ENCODE measurements at places on chromosomes 2 and 18. TPM values are rescaled to one million over a fixed set of nuclear protein-coding genes. Genes with fewer than 3 reads are reported as not detected.

- DNase-seq = peak; percentile 71
Observed at GRCh38 chr2:127208313-127208712, 11.8 kb downstream of the CYP27C1 start.

Gene POMC
- 3.5 TPM for total RNA-seq

Gene PID1
- total RNA-seq = 27.4 TPM

- no peak for DNase-seq
Observed at GRCh38 chr2:170563401-170563800, 151.7 kb upstream of the SP5 start.

DNA sequence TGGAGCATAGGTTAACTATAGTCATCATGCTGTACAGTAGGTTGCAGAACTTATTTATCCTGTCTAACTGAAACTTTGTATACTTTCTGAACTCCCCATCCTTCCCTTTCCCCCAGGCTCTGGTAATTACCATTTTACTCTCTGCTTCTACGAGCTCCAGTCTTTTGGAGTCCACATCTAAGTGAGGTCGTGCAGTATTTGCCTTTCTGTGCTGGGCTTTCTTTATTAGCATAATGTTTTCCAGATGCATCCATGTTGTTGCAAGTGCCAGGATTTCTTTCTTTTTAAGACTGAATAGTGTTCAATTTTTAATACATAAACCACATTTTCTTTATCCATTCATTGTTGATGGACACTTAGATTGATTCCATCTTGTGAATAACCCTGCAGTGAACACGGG is 464.1 kb downstream of the TGIF1 start:
- DNase-seq = peak; percentile 80

DNA sequence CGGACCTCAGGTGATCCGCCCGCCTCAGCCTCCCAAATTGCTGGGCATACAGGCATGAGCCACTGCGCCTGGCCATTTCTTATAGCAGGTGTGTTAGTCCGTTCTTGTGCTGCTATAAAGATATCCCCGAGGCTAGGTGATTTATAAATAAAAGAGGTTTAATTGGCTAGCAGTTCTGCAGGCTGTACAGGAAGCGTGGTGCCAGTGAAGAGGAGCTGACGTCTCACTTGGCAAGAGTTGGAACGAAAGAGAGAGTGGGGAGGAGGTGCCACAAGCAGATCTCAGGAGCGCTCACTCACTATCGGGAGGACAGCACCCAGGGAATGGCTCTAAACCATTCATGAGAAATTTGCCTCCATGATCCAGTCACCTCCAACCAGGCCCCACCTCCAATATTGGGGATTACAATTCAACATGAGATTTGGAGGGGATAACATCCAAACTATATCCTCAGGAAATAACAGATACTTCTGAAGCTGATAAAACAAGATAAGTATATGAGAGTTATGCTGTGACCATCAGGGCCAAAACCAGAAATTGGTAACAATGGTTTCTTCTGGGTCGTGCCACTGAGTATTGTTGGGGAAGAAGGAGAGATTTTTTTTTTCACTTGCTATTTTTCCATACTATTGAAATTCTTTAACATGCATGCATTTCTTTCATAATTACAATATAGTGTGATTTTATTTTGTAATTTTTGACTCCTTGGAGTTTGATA is 7.4 kb upstream of the RMC1 start:
- DNase-seq = no peak

DNA sequence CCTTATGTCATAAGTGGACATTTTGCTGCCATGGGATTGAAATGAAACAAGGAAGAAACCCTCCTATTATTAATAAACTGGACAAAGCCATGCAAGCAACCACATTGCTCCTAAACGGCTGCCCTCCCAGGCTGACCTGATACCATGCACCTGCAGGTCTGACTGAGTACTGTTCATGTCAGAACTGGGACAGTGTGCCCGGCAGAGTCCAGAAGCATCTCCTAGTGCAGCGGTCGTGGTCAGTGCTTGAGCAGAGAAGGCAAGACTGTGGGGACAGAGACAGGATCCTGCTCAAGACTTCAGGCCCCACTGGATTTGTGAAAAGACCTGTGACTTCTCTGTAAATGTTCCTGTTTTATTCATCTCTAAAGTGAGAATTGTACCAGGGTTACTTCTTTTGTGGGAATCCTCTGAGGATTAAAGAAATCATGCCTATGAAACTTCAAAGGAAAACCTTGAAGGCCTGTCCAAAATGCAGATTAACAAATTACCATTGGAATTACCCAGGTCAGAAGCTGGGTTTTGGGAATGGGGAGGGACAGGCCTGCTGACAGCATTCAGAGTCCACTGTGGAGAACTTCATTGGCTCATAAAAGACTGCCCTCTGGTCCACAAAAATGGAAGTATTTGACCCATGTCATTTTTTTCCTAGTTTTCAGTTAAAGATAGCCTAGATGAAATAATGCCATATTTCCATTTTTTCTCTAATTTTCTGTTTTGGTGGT is 13.9 kb downstream of the RNF144A start:
- DNase-seq = no peak

DNA sequence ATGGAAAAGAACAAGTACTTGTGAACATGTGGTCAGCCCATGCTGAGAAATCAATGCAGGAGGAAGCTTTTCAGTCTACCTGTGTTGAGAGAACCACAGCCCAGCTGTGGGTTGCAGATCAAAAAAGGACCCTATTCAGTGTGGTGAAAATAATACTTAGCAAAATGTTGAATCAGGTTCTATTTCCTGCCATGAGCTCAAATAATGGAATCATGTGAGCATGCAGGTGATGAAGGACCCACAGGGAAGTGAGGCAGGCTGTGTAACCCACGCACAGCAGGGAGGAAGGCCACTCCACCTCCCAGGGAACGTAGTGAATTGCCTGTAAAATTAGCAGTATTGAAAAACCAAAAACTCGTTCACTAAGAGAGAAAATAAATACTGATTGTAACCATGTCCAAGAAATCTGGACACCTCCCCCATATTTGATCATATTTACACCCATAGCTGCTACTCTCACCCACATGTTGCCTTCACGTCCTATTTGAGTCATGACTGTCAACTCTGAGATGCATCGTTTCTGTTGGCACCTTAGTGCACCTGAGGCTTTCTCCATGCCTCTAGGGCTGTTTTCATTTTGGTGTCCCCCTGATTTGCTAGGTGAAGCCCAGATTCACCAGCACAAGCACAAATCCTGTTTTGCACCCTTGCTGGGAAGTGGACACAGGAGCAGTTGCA is 20.5 kb upstream of the BCL2L11 start:
- no peak for DNase-seq

DNA sequence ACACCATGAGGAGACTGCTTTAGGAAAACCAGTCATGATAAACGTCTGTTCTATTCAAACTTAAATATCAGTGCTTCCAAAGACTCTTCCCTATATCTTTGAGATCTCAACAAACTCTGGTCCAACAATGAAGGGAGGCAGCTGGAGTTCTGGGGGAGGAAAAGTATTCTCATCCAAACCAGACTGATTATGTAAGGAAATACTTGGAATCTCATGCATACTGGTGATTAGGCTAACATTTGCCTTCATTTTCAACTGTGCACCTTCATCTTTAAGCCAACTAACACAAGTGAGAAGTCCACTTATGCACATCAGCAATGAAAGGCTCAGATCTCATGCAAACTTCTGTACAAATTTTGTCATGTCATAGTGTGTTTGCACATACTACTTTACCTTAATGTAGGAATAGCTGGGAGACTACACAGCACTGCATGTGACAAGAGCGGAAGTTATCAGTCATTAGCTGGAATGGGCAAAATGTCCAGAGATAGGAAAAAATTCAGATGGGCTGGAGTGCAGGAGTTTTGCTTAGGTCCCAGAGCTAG is 67.5 kb upstream of the STK17B start:
- DNase-seq = no peak

DNA sequence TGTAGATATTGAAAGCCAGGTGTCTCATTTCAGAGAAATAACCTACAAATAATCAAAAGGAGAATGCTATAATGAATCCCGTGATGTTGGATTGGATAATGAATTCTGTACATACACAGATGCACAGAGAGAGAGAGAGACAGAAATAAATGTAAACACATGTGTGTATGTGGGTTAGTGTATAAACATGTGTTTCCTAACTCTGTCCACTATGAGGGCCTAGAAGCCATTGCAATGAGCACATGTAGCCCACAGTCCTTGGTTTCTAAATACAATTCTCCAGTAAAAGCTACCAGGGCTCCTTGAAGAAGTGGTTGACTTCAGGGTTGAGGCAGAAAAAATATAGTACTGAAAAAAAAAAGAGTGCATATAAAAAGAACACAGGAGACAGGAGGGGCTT is 109.5 kb downstream of the INHBB start:
- DNase-seq = no peak

GRCh38 chr2:134178138-134178877 is 75.6 kb upstream of the MGAT5 start:
- DNase-seq = no peak

Gene ABCG8
- not detected for total RNA-seq

Gene MEIS1
- 14.5 TPM for total RNA-seq

Gene TSGA10
- total RNA-seq = 3.1 TPM

GRCh38 chr2:217356781-217357180 is 496.9 kb upstream of the TNP1 start:
- peak; percentile 83 for DNase-seq

Gene RNMT
- total RNA-seq = 31.4 TPM

Gene FAP
- total RNA-seq = 89.1 TPM

DNA sequence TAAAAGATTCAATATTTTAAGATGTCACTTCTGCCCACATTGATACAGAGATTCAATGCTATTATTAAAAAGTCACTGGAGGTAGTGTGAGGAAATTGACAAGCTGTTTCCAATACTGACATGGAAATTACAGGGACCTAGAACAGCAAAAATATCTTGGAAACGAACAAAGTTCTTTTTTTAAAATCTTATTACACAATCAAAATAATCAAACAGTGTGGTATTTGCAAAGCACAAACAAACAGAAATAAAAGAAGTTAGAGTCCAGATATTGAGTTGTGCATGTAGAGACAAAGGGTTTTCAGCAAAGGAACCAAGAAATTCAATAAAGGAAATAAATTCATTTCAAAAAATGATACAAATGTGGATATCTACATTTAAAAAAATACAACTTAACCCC is 369.6 kb downstream of the NCKAP5 start:
- no peak for DNase-seq

Gene ACTG2
- 1.3 TPM for total RNA-seq

DNA sequence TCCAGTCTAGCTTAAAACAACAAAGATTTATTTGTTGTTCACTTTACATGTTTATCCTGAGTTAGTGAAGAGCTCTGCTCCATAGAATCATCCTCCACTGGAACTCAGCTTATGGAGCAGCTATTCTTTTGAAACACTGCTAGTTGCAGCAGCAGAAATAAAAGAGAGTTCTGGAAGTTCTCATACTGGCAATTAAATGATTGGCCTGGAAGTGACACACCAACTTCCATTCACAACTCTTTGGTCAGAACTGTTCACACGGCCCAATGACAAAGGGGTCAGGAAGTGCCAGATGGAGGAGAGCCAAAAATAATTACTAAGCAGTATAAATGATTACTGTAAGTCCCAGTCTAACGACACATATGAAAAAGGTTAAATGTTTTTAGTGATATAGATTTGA is 39.1 kb downstream of the FBXO11 start:
- peak; percentile 76 for DNase-seq

DNA sequence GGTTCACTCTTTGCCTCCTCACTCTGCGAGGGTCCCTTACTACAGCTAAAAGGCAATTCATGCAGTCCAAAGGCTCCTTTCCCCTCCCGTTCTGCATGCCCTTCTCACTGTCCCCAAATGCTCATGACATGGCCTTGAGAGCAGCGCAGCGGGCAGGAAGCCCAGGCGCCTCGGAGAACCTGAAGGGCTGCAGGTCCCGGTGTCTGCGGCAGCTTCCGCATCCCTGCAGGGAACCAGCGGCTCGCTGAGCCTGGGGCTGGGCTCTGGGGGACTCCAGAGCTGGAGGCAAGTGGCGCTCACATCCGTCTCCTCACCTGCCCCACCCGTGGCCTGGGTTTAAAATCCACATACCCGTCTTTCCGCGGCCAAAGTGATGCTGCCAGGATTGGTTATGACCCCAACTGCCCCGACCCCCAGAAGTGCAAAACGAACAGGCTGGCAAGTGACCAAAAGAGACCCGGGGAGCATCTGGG is 462 bp upstream of the CIDEA start:
- DNase-seq = no peak

DNA sequence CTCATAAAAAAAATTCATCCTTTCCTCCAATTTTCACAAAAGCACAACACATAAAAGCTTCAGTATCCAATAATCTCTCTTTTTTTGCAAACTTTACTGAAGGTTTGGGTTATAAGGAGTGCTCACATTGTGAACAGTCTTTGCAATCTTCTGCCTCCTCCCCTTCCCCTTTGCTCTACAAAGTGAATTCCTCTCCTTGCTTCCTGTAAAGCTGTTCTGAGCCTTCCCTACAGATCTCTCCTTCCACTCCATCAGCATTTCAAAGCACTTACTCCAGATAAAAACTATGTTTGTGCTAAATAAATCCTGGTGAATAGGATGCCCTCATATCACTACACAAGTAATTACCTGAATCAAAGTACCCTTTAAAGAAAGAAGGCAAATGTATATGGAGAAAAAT is 4.6 kb upstream of the PDK1 start:
- DNase-seq = no peak

DNA sequence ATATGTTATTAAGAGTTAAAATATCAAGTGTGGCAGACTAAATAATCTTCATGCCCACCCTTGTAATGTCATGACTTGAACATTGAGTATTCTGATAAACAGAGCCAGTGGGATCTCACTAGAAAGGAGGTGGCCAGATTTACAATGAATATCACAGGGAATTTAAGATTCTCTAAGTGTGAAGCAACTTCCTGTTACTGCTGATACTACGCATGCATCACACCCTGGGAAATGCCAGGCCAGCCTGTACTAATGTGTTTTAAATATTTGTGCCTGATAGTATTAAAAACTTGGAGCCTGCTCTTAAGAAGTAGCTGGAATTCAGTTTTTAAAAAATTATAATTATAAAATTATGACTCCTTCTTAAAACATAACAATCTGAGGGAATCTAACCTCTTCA is 148.3 kb downstream of the LAMA3 start:
- no peak for DNase-seq

Gene CLEC4F
- 0.09 TPM for total RNA-seq

DNA sequence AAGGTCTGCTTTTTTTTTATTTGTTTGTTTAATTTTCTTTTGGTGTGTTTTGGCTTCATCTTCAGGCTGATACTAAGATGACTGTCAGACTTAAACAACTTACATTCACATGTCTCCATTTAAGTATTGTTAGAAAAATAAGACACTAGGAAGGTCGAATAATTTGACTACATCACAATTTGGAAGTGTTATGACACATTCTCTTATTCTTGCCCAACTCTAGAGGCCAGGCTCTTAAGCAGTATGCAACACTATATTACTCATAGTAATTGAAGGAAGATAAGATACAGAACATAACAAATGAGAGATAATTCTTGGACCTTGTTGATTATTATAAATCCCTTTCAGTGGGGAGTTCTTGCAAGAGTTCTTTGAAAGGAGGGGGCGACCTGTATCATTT is 295.3 kb upstream of the COL3A1 start:
- DNase-seq = no peak

Gene IL1B
- total RNA-seq = 0.18 TPM

GRCh38 chr2:20702563-20702962 is 35.6 kb downstream of the GDF7 start:
- DNase-seq = no peak
